SK-N-SH (cell line): ENCODE measurements at places on chromosomes 7 and 10. TPM values are rescaled to one million over a fixed set of nuclear protein-coding genes. Genes with fewer than 3 reads are reported as not detected.

TMEM184A gene
- 1.5 and 1.8 TPM in 2 replicates for polyA plus RNA-seq

GRCh38 chr10:105356626-105357025, 715.5 kb downstream of the SORCS3 start:
- no peak for DNase-seq

CYCS gene
- 22.9 and 23.8 TPM in 2 replicates for polyA plus RNA-seq

DNA sequence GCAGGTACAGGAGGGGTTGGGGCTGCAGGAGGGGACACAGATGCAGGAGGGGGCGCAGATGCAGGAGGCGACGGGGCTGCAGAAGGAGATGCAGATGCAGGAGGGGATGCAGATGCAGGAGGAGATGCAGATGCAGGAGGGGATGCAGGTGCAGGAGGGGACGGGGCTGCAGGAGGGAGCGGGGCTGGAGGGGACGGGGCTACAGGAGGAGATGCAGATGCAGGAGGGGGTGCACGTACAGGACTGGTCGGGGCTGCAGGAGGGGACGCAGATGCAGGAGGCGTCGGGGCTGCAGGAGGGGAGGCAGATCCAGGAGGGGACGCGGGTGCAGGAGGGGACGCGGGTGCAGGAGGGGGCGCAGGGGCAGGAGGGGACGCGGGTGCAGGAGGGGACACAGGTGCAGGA, 66.5 kb downstream of the VWA2 start:
- DNase-seq: no peak

GRCh38 chr10:113293167-113293566, 259.7 kb upstream of the HABP2 start:
- DNase-seq: no peak

DNA sequence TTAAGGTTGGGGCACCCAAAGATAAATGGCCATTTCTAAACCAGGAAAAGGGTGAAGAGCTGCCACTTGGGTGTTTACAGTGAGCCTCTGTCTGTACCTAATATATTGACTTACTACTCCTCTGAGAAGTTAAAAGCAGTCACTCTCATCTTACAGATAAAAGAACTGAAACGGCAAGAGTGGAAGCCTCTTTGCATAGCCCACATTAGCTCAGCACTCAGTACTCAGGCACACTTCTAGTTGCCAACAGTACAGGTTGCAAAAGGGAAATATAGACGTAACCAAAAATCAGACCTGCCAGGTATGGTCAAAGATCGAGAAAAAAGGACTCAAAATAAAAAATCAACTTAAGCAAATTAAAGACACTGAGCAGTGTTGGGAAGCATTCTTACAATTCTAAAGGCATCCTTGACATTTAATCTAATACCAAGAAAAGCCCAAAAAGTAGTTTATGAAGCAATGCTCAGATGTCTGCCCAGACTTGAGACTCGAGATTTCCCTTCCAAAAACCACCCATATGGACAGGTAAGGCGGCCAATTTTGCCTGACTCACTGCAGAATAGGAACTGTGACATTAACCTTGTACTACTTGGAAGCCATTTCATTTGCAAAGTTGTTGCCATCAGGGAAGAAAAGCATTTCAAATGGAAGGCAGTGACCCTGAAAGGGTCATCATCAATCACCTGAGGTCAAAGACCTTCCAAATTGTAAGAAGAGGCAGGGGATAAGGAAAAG, 139.3 kb downstream of the SLC25A13 start:
- DNase-seq: no peak

DNA sequence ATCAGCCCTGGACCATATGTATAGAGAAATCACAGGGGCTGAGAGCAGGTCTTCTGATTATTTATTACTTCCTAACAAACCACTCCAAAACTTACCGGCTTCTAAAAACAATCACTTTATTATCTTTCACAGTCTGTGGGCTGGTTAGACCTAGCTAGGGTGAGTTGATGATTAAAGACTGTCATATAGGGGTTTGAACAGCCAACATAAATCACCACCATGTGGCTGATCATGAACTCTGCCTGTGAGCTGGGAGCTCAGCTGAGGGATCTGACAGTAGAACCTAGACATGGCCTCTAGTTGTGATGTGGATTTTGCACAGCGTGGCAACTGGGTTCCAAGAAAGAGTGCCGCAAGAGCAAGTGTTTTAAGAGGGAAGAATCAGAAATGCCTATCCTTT, 305.4 kb downstream of the CSTF2T start:
- DNase-seq: no peak

DNA sequence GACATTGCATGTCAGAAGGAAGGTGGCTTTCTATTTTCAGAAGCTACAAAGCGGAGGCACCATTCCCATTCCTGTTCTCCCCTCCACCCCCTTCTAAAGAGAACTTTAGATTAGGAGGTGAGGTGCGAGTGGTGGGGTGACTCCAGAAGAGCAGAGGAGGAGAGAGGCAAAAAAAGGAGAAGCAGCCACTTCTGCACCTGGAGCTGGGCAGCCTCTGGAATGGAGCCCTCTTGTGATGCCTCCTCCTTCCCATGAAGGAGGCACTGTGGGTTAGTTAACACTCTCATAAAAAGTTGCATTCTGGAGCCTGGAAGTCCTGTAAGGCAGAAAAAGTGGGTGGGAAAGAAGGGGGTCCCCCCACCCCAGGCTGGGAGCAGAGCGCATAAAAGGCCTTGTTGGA, 4.8 kb downstream of the PTF1A start:
- no peak for DNase-seq

- DNase-seq: no peak
These were observed 538.4 kb downstream of the PTPRN2 start for GRCh38 chr7:158049271-158049670.

DNA sequence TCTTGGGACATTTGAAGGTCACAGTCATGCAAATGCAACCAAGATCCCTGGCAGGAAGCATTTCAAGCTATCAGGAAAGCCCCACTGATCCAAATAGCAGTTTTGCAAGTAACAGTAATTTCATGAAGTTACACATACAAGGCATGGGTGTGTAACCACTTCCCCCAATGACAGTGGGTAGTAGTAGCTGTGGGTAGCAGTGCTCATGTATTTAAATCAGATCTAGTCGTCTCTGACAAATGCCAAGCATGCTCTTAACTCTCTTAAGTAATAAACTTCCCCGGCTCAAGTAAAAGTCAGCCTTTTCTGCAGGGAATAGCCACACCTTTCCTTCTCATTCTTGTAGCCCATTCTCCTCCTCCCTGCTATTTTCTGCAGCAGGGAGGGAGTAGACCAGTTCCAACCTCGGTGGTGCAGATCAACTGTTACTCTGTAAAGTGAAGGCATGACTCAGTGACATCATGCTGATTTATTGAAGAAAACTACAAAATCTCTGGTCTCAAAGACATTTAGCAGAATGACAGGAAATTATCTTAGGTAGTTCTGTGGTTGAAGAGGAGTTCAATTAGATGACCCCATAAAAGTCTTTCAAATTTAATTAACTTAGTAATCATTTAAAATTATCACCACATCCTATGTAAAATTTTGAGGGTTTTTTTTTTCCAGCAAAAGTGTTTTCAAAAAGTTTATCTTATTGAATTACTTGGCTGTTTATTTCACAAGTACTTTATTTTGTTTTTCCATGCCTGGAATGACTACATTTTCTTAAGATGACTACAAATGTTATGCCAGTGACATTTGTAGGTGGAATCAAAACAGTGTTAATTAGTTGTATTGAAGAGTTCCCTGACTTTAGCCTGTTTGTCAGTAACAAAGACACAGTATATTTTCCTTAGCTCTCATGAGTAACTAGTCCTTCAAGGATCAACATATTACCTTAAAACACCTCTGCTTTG, 568.3 kb downstream of the INHBA start:
- DNase-seq: no peak

GRCh38 chr7:15679306-15679705, 7.2 kb downstream of the MEOX2 start:
- DNase-seq: no peak

DNA sequence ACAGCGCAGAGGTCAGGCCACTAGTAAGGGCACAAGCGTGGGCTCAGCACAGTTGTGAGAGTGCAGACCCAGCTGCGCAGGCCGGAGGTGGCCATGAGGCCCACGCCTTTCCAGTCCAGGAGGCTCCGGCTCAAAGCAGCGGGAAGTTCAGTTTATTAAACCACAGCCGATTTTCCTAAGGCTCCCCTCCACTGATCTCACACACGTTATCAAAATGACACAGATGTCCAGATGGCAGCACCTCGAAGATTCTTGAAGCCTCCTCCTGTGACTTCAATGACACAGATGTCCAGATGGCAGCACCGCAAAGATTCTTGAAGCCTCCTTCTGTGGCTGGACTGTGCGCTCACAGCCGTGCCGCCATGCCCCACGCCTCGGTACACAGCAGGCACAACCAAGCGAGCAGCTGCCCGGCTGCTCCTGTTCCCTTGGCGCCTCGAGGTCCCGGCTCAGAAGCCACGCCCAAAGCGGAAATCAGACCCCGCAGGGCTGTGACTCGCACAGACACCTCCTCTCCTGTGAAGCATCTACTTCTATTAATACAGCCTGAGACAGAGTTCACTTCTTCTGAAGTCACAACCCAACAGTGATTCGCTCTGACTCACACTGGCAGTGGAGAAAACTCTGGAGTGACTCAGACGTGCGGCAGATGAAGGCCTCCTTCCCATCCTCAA, 122.7 kb downstream of the MAD1L1 start:
- no peak for DNase-seq

- DNase-seq: no peak
These were observed 36.8 kb downstream of the LRRC72 start for GRCh38 chr7:16563281-16564022.

GRCh38 chr7:466465-467191, 53.0 kb downstream of the PDGFA start:
- no peak for DNase-seq

- DNase-seq: peak; percentile 68
These were observed 16.8 kb downstream of the GIMAP5 start for GRCh38 chr7:150753826-150754603.

- no peak for DNase-seq
These were observed 3.2 kb downstream of the GNB2 start for GRCh38 chr7:100676501-100677306.

ANKRD22 gene
- polyA plus RNA-seq: 0.15 TPM in 2 replicates

DNA sequence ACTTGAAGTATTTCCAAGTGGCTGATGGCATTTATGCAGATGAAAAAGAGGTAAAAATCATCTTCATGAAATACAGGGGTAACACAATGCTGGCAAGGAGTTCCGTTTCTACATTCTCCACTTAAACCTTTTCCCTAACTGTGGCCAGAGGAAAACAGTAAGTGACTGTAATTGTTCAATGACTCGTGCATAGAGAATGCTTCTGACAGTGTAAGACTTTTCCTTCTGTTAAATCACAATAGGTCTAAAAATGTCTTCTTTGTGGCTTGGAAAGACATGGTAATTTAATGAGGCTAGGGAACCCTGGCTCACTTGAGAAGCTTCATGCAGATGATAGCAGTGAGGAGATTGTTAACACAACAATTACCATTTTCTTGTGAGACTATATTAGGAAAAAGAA, 50.3 kb upstream of the RSU1 start:
- DNase-seq: no peak

SIRT1 gene
- polyA plus RNA-seq: 6.0 and 7.0 TPM in 2 replicates

GRCh38 chr10:56123247-56123646, 237.8 kb downstream of the ZWINT start:
- no peak for DNase-seq

GRCh38 chr10:88949912-88950837, 2.4 kb downstream of the ACTA2 start:
- DNase-seq: no peak

DNA sequence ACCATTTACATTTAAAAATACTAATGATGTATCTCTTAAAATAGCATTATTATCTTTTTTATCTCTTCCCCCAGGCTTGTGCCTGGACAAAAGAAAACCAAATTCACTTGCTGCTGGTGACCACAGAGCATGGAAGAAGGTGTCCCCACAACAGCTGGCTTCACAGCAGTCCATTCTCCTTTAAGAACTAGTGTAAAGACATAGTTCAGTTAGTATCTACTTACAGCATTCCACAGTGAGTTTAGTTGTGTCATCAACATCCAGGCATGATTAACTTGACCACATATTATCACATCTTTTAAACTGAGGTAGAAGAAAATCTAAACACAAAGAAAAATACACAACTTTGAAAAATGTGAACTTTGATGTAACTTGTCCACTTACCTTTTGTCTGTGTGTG, 55.0 kb downstream of the LRRC17 start:
- no peak for DNase-seq

DNA sequence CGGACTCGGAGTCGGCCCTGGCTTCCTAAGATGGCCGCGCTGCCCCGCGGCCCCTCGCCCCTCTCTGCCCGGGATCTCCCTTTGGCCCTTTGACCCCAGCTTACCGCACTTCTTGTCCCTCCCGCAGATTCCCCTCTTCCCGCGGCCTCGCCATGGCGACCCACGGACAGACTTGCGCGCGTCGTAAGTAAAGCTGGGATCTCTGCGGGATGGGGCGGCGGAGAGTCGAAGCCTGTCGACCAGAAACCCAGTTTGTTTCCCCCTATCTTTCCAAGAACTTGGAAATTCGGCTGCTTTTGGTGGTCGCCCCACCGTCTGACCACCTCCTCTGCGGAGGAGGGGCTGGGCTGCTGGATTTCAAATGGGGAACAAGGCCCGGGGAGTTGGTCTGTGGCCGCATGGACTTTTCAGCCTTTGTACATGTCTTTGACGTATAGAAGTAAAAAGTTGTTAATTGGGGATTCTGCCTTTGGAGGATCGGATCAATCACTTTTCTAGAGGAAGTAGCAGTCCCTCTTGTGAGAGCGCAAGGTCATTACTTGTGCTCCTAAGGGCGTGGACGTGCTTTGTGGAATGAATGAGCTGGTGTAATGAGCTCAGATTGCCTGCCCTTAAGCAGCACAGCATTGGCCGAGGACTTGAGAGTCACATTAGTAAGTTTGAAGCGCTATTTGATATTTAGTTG, 553 bp downstream of the VDAC2 start:
- peak; percentile 24 for DNase-seq

DNA sequence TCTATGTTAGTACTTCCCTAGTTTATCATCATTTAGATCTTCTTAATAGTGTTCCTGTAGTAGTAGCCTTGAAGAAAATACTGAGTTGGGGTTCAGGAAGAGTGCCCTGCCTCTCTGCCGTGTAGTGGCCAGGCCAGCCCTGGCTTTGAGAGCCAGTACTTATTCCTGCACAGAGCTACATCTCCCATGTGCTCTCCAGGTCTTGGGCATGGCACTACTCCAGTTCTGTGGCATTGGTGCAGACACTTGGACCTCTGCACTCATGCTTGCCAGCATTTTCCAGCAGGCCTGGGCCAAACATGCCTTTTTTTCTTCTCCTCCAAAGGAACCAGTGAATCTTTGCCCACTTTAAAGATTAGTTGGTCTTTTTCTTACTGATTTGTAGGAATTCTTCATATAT, 5.3 kb downstream of the GNG11 start:
- no peak for DNase-seq

- DNase-seq: no peak
These were observed 3.8 kb downstream of the NFE2L3 start for GRCh38 chr7:26155531-26156375.

DNA sequence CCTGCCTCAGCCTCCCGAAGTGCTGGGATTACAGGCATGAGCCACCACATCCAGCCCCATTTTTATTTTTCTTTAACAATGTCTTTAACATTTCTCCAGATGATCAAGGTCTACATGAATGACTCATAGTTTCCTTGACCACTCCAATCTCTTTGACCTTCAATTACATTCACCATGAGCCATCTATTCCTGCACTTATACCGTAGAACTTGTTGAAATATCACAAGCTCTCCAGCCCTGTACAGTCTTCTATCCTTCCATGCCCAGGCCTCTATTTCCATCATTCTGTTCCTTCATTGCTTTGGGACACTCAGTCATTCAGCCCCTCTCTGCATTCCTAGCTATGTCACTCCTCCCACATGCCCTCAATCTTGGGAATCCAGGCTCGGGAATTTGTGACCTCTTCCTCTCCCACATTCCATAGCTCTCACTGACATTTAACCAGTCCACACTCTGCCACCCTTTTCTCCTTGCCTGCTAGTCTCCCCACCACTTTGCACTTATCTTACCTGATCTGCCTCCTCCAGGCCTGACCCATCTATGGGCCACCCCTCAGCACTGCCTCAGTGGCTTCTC, 151.8 kb upstream of the STK17A start:
- no peak for DNase-seq

ZNF438 gene
- polyA plus RNA-seq: 2.1 and 2.5 TPM in 2 replicates
